ENCODE measurements at places on chromosomes 7 and 10.
A peak's percentile ranks its signal among the peaks of the same experiment; 100 is the strongest.

- DNase-seq, result peak; percentile 40
Measured at GRCh38 chr10:71213127-71213621, 804 bp downstream of the UNC5B start.

DNA sequence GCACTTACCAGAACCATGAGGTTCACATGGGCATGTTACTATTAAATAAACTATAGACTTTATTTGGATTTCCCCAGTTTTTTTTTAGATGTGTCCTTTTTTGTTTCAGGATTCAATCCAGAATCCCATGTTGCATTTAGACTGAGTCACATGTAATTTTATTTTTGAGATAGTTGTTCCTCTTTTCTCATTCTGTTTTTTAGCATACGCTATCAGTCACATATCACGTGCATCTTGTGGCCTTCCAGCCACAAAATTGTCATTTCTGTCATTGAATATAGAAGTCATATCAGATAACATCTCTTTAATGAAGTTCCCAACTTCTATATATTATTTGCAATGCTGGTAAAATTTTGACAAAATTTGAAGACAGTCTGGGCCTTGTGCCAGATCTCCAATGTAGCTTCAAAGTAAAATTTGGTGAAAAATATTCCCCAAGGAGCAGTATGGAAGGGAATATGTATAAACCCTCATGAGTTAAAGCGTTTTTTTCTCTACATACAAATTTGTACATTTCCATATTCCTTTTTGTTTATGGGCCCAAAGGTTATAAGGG is 132.3 kb upstream of the MKI67 start:
- no peak for DNase-seq

GRCh38 chr7:105261689-105262088 is 127.0 kb downstream of the SRPK2 start:
- no peak for DNase-seq

- no peak for DNase-seq
Measured at GRCh38 chr10:44517635-44518034, 132.7 kb upstream of the CXCL12 start.

GRCh38 chr10:4812046-4812445 is 14.0 kb upstream of the AKR1E2 start:
- DNase-seq, result no peak

DNA sequence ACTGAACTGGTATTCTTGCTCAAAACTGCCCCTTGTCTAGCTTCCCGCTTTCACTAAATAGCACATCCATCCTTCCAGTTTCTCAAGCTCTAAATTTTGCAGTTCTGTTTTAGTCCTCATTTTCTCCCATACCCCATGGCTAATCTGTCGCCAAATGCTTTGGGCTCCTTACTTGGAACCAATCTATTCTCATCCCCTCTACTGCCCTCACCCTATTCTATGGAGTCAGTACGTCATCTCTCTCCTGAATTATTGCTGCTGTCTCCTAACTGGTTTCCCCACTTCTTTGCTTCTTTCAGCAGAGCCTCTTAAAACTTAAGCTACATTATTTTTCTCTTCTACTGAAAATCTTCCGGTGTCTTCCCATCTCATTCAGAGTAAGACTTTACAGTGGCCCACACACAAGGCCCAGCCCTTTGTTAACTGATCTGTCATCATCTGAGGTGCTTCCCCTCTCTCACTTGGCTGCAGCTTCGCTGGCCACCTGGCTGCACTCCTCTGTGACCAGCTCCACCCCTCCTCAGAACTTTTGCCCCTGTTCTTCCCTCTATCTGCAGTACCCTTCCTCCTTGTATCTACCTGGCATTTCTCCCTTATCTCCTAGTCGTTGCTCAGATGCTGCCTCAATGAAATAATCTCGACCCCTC is 9.9 kb downstream of the STARD3NL start:
- no peak for DNase-seq
